ENCODE measurements at places on chromosomes 16 and 17.

- no peak for DNase-seq
Measured at GRCh38 chr16:23293016-23293415, 9.1 kb upstream of the SCNN1B start.

DNA sequence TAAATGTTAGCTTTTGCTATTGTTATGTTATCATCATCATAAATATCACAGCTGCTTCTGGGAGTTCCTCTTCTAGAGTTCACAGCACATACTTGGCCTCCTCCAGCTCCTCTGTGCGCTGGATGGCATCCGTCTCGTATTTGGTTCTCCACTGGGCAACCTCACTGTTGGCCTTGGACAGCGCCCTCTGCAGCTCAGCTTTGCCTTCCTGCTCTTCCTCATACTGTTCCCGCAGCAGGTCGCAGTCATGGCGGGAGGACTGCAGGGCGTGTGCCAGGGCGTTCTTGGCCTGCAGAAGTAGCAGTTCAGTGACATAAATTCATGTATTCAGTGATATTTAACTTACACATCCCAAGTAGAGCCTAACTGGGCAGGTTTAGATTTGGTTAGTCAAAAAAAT is 23.4 kb downstream of the MYH8 start:
- no peak for DNase-seq

GRCh38 chr16:17529982-17530760 is 59.4 kb upstream of the XYLT1 start:
- no peak for DNase-seq

GRCh38 chr16:73951481-73951880 is 345.1 kb upstream of the PSMD7 start:
- no peak for DNase-seq

GRCh38 chr16:4314532-4315185 is 1.2 kb upstream of the GLIS2 start:
- DNase-seq, result no peak

- DNase-seq, result peak; percentile 97
Measured at GRCh38 chr16:79329166-79329521, 271.4 kb downstream of the MAF start.

GRCh38 chr17:32285306-32285705 is 19.7 kb downstream of the RHBDL3 start:
- no peak for DNase-seq

GRCh38 chr16:17938546-17938945 is 398.0 kb downstream of the NPIPA8 start:
- DNase-seq, result no peak

DNA sequence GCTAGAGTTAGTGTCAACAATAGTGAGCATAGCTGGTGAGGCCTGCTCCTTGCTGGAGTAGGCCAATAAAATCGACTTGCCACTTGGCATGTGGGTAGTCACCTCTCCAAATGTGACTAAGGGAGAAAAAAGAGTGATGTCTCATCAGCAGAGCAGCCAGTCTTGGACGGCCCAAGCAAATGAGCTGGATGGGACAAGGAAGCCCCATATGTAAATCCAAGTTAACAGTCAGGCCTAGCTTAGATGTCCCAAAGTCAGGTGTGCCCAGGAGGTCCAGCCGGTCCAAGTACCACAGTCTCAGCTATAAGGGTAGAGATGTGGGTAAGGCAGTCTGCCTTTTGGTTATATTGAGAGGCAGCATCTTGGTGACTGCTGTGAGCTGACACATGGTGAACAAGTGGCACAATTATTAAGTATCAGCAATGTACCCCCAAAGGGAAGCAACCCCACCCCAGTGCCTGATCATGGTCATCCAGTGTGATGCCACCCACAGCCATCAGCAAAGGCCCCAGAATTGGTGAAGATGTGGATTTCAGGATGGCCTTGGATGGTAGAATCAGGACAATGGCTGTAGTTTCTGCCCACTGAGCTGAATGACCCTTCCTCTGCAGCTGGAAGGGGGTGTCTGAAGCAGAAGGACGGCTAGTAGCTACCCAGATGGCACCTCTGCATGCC is 83.4 kb downstream of the TNFRSF13B start:
- DNase-seq, result no peak

- no peak for DNase-seq
Measured at GRCh38 chr17:74307984-74308773, 17.8 kb upstream of the KIF19 start.

DNA sequence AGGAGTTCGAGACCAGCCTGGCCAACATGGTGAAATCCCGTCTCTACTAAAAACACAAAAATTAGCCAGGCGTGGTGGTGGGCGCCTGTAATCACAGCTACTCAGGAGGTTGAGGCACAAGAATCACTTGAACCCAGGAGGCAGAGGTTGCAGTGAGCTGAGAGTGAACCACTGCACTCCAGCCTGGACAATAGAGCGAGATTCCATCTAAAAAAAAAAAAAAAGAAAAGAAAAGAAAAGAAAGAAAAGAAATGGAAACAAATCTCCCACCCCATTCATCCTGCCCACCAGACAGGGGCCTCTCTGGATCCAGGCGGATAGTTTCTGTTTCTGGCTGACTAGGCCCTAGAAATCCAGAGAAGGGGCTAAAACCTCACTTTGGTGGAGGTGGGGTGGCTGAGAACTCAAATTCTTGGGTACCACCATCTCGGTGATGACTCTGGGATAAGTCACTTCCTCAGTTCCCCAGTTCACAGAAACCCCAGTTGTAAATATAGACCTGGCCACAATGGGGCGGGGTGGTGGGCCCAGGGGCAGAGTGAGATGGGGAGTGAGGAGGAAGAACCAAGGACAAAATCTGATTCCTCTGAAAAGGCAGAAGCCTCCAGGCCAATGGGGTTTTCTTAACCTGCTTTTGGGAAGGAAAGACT is 22.2 kb downstream of the SOCS1 start:
- DNase-seq, result no peak

DNA sequence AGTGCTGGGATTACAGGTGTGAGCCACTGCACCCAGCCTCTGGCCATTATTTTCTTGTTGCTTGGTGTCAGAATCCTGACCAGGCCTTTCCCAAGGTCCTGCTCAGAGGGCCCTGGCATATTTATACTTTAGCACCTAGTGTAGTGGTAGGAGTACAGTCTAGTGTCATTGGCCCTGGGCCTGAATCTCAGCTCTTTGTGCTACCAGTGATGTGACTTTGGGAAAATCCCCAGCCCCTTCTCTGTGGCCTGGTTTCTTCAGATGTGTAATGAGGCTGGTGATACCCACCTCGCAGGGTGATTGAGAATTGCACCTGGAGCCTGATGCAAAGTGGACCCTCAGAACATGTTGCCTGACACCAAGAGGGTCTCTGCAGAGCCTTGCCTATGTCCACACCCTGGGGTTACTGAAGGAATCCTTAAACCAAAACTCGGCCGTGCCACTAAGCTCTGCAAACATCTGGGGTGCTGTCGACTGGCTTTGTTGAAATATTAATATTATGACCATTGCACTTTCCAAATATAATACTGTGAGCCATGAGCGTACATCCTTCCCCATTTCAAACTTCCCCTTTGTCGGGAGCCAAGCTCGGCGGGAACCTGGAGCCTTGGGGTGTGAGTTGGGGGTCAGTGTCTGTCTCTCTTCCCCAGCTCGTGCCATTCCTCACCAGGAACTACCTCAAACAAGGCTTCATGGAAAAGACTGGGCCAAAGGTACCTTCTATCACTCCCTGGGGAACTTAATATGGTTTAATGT is 18.0 kb upstream of the RNF135 start:
- peak; percentile 76 for DNase-seq

DNA sequence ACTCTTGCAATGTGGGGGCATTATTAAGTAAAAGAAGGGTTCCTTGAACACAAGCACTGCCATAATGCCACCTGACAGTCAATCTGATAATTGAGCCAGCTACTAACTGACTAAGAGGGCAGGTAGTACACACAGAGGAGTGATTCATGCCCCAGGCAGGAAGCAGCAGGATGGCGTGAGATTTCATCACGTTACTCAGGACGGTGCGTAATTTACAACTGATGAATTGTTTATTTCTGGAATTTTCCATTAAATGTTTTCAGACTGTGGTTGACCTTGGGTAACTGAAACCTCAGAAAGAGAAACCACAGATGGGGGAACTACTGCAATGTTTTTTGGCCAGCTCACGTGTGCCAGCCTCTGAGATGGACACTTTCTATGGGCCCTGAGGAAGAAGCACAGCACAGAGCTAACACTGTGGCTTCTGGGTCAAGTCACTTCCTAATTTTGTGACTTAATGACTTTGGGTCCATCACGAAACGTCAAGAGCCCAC is 46.7 kb downstream of the C17orf67 start:
- DNase-seq, result peak; percentile 95

- DNase-seq, result no peak
Measured at GRCh38 chr17:83151056-83151441, 71.6 kb downstream of the METRNL start.

GRCh38 chr17:67215991-67216421 is 29.0 kb downstream of the HELZ start:
- no peak for DNase-seq

DNA sequence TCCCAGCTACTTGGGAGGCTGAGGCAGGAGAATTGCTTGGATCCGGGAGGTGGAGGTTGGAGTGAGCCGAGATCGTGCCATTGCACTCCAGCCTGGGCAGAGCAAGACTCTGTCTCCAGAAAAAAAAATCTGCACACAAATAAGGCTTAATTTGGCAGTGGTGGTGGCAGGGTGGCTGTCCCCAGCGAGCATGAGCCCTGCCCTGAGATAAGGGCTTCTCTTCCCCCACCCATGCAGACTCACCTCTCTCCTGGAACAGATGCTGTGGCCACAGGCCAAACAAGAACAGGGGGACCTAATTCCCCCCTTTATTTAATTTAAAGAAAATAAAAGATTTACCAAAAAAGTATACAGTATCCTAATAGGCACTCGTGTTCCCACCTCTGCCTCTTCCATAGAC is 157.2 kb downstream of the RAB11FIP4 start:
- no peak for DNase-seq

GRCh38 chr17:5788266-5788900 is 204.1 kb upstream of the NLRP1 start:
- DNase-seq, result no peak

- peak; percentile 78 for DNase-seq
Measured at GRCh38 chr16:23950898-23951297, 115.1 kb downstream of the PRKCB start.

- no peak for DNase-seq
Measured at GRCh38 chr17:8940866-8941471, 24.5 kb downstream of the PIK3R5 start.

- no peak for DNase-seq
Measured at GRCh38 chr17:35006345-35006744, 26.0 kb downstream of the LIG3 start.

DNA sequence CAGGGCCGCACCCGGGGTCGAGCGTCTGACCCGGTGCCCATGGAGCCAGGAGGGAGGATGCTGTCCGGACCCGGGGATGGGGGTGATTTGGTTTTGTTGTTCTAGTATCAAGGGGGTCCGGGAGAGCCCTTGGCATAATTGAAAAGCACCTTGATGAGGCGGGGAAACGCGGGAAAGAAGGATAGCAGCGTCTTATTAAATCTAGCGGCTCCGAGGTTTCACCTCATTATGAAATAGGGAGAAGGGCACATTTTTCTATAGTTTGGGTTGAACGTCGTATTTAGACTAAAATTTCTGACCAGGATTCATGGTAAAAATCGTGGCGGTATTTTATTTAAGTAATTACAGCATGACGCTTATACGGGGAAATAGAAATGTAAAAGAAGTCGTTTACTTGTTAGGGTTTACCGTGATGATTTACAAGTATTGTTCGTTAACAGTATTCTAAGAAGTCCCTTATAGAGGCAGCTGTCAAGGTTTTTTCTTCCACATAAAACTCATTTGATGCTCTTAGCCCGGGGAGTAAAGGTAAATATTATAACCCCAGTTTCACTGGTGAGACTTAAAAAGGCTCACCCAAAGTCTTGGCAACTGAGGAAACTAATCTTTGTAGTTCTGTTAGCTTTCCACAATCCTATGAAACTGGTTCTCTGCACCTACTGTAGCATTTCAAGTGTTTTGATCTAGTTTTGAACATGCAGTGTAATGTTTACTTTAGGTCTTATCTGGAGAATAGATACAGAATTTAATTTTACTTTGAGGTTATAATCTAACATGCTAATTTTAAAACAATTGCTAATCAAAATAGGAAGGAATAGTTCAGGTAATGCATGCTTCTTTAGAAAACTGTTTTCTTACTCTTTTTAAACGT is 756 bp downstream of the LUC7L3 start:
- no peak for DNase-seq

DNA sequence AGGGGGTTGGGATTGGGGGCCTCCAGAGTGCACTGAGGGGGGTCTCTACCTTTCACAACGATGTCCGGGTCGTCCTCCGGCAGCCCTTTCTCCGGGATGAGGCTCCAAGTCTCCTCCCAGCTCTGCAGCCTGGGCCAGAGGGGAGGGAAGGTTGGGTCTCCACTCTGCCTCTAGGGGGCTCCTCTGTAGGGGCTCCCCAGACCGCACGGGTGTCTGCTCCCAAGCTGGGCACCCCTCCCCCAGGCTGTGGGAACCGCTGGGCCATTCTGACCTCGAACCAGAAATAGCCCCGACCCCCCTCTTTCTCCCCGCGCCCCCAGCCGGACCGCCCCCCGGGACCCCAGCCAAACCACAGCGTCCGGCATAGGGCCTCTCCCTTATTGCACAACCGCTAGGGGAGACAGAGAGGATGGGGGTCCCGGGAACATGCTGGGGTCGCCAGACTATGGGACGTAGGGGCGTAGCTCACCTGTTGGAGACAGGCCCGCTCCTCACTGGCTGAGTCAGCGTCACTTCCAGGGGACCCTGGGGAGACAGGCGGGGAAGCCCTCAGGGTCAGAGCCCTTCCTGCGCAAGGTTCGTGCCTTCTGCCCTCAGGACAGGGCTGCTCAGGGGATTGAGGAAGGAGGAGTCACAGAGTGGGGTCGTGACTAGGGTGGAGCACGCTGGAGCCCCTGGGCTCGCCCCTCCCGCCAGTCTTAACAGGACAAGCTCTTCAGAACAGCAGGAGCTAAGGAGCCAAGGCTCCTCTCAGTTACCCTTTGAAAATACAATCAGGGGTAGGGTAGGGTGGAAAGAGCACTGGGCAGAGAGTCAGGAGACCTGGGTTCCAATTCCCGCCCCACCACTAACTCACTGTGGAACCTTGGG is 2.7 kb downstream of the PLEKHH3 start:
- peak; percentile 46 for DNase-seq

- no peak for DNase-seq
Measured at GRCh38 chr17:43714465-43715149, 44.0 kb downstream of the SOST start.

DNA sequence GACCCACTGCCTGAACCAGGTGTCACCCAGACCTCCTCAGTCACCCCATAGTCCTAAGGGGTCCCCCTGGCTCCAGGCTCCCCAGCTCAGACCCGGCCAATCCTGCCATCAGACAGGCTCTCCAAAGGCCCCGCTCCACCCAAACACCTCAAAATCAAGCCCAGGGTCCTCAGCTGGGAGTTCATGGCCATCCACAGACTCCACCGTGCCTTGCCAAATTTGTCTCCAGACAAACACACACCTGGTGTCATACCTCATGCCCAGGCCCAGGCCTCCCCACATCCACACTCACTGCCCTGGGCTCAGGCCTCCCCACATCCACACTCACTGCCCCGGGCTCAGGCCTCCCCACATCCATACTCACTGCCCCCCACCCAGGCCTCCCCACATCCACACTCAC is 12.5 kb downstream of the RPH3AL start:
- DNase-seq, result no peak

GRCh38 chr17:45103269-45103795 is 29.0 kb downstream of the PLCD3 start:
- DNase-seq, result no peak
